ENCODE measurements at places on chromosomes 16 and 17.
A peak's percentile ranks its signal among the peaks of the same experiment; 100 is the strongest.

GRCh38 chr17:71855010-71855409 is 265.8 kb upstream of the SOX9 start:
- DNase-seq, result no peak

GRCh38 chr17:40779181-40779909 is 3.0 kb downstream of the KRT27 start:
- DNase-seq, result peak; percentile 17

- no peak for DNase-seq
These were observed 26.8 kb upstream of the GOSR1 start for GRCh38 chr17:30450125-30451027.

DNA sequence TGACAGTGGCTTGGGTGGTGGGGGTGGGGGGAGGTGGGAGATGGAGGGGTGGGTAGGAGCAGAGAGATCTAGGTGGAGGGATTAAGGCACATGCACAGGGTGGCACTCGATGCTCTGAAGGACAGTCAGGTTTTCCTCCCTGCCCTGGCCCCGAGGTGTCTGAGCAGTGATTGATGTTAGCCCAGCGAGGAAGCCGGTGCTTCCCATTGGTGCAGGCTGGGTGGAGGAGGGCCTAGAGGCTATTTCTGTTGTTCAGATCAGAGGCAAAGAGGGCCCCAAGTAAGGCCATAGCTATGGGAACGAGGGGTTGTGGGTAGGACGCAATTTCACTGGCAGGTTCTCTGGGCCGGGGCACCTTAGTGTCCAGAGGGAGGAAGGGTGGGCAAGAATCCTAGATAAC is 23.1 kb downstream of the CACNA1G start:
- no peak for DNase-seq

DNA sequence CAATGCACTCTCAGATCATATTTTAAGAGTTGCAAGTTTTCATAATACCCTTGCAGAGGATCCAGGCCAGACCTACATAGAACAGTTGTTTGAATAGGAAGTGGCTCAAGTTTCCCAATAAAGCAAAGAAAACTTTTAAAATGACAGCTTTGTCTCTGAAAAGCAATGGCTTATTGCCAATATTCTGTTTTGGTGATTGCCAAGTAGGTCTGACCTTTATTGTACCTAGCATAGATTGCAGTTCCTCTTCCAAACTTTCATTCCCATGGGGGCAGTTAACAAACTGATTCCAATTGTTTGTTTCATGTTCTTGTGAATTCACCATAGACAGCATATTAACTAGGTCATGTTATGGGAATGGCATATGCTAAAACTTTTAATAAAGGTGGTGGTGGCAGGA is 664.6 kb upstream of the CA10 start:
- no peak for DNase-seq

GRCh38 chr17:1036845-1037237 is 39.9 kb downstream of the TIMM22 start:
- DNase-seq, result no peak

GRCh38 chr16:89045181-89045815 is 48.4 kb upstream of the ACSF3 start:
- no peak for DNase-seq

DNA sequence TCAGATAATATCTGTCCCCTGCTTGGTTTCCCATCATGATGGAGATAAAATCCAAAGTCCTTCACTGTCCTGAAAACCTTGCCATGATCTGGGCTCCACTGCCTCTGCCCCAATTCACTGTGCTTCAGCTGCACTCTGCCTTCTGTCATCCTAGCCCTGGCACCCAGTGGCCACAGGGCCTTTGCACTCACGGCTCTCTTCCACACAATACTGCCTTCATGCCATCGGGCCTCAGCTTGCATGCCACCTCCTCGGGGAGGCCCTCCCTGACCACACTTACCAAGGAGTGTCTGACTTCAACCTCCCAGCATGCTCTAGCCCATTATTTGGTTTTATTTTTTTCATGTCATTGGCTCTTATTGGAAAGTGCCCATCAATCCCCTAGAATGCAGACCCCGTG is 146.1 kb downstream of the C16orf78 start:
- DNase-seq, result no peak

DNA sequence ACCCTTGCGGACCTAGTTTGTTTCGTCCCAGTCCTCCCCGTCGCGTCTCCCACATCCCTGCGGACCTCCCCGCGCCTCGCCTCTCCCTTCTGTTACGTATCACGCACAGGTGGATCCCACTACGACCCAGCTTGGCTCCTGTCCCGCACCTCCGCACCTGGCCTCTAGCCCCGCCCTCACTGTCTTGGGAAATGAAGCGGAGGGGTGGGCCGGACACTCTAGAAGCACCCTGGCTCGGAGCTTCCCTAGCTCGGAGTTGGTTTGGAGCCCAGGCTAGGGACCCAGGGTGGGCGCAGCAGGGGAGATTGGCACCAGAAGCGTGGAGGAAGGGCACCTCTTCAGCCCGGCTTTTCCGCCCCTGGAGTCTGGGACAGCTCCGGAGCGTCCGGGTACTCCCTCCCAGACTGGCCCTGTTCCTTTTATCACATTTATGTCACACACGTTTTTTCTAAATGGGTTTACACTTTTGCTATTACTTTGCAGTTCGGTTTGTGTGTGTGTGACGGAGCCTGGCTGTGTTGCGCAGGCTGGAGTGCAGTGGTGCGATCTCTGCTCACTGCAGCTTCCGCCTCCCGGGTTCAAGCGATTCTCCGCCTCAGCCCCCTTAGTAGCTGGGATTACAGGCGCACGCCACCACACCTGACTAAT is 1.4 kb upstream of the CEMP1 start:
- no peak for DNase-seq

- DNase-seq, result no peak
These were observed 383.0 kb upstream of the PMFBP1 start for GRCh38 chr16:72554935-72555334.

GRCh38 chr17:561116-561515 is 153.5 kb downstream of the VPS53 start:
- DNase-seq, result peak; percentile 20

DNA sequence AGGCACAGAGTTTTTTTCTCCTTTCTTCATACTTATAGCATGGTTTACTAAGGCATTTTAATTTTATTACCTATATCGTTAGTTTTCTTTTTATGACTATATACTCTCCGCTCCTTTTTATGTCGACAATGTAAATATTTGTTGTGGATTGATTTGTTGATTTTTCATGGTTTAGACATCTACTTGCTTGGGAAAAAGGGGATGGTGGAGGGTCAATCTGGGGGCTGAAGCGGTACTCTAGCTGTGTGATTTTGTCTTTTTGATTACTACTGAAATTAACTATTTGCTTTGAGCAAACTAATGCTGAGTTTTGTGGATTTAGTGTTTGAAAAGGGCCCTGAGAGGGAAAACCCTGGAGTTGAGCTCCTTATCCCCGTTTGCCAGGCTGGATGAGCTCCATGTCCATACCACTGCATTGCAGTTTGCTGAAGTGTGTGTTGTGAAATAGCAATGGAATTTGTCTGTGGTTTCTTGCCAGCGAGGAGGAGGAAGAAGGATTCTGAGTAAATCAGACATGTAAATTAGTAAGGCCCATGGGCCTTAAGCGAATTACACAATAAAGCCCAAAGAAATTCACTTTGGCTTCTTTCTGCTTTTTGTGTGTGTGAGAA is 72.0 kb downstream of the FTO start:
- DNase-seq, result peak; percentile 77

- DNase-seq, result peak; percentile 90
These were observed 21.0 kb downstream of the VASN start for GRCh38 chr16:4392382-4393239.

- no peak for DNase-seq
These were observed 400.0 kb downstream of the SOX9 start for GRCh38 chr17:72520665-72521303.

- no peak for DNase-seq
These were observed 5.0 kb upstream of the KCTD11 start for GRCh38 chr17:7346761-7347614.

- no peak for DNase-seq
These were observed 57.5 kb downstream of the RNF213 start for GRCh38 chr17:80318166-80318565.

DNA sequence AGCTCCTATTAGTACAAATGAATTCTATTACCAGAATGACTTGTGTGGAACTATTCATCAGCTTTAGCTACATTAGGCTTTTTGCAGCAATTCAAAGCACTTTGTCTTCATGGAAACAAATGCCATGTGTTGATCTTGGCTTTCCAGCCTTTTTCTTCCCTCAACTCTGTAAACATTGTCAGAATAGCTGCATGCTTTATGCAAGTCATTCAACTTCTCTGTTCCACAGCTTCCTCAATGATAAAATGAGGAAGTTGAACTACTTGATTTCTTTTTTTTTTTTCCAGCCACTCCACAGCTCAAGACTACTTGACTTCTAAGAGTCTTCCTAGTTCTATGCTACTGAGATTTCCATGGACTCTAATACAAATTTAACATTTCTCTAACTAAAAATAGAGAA is 41.1 kb downstream of the KIAA0753 start:
- no peak for DNase-seq

DNA sequence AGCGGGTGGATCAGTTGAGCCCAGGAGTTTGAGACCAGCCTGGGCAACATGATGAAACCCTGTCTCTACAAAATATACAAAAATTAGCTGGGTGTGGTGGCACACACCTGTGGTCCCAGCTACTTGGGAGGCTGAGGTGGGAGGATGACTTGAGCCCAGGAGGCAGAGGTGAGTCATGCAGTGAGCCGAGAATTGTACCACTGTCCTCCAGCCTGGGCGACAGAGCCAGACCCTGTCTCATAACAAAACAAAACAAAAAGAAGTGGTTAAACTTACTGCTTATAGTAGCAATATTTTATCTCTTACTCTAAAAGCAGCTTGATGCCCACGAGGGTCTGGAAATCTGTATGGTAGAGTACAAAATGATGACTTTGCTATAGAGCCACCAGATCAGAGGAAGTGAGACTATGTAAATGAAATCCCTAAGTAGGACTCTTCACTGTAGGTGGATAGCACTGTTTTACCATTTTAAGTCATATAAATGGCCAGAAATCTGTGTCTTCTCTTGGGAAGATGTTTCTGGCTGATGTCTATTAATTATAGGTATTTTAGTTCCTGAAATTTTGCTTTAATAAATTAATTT is 60.4 kb upstream of the MRC2 start:
- DNase-seq, result no peak

DNA sequence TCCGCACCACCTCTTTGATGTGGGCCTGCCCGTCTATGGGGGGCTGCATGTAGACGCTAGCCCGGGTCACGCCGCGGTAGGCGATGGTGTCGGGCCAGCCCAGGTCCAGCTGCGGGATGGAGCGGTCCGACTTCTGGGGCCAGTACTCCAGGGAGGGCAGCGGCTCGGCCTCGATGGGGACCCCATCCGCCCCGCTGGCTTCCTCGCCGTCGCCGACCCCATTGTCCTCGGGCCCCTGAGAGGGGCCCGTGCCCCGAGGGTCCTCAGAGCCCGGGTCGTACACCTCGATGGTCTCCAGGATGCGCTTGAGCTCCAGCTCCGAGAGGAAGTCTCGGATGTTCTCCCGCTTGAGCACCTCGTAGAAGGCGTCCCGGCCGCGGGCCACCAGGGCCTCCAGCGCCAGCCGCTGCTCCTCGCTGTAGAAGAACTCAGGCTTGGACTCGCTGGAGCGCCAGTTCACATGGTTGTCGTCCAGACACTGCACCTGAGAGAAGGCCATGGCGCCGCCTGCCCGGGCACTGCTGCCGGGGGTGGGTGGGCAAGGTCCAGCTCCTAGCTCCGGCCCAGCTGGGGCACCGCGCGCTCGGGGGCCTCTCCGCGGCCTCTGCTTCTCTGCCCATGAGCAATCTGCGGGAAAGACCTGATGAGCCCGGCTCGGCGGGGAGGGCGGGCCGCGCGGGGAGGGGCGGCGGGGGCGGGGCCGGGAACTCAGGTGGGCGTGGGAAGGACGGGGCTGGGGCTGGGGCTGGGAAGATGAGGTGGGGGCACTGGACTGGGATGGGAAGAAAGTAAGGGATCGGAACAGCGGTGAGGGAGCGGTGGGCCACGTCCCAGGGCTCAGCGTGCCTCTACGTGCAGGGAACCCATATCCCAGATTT is 782 bp downstream of the FAM83G start:
- peak; percentile 74 for DNase-seq

- peak; percentile 71 for DNase-seq
These were observed 18.6 kb upstream of the HAPSTR1 start for GRCh38 chr16:9072806-9073341.

GRCh38 chr17:69326377-69327059 is 415 bp downstream of the ABCA5 start:
- peak; percentile 31 for DNase-seq

- DNase-seq, result no peak
These were observed 40.8 kb upstream of the BPTF start for GRCh38 chr17:67784364-67785121.

GRCh38 chr17:16881239-16881924 is 90.5 kb downstream of the TNFRSF13B start:
- no peak for DNase-seq

GRCh38 chr17:55466671-55467070 is 44.6 kb downstream of the SMIM36 start:
- DNase-seq, result no peak

DNA sequence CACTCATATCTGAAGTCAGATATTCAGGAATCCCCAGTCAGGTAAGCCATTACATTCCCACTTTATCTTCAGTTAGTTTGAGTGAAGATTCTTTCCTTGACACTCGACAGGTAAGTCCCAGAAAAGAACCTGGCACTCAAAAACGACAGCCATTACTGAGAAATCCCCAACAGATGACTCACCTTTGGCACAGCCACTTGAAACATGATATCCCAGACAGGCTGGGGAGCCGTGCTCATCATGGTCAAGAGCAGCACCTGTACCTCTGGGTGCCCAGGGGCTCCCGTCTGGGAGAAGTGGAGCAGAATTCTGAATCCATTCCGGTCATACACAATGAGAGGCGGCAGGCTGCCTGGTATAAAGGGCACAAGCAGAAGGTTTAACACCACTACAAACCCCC is 16.8 kb upstream of the COG7 start:
- DNase-seq, result peak; percentile 24

- DNase-seq, result no peak
These were observed 236.0 kb upstream of the IRX3 start for GRCh38 chr16:54522584-54522983.

All from AG20443 (cell line).